ENCODE measurements at places on chromosomes 16 and 17. TPM values are rescaled to one million over a fixed set of nuclear protein-coding genes. Genes with fewer than 3 reads are reported as not detected.

GRCh38 chr17:39209317-39210092 is 9.4 kb downstream of the RPL19 start:
- peak; percentile 51 for DNase-seq

DNA sequence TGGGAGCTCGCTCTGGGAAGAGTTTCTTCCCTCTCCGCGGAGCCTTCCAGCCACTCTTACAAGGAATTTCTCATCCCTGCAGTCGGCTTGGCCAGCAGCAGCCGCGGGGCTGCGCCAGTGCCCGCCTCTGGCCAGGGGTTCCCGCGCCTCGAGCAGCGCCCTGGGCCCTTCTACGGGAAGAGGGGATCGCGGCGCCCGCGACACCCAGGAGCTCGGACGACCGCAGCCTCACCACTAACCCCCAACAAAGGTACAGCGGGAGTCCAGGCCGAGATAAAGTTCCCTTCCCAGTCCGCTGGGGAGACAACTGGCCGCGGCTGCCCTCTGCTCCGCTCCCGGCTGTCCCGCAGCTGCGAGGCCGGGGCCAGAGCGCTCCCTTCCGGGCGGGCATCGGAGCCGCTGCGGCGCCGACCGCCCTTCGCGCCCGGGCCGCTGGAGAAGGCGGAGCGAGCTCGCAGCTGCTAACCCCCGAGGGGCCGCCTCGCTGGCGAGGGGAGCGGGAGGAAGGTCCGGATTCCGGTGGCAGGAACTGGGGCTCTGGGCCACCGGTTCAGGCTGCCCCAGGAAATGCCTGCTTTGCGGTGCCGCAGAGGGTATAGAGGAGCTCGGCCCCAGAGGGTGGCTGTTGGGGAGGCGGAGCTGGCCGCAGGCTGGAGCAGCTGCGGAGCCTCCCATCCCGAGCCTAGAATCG is 3.6 kb upstream of the HS3ST3B1 start:
- DNase-seq = peak; percentile 48

DNA sequence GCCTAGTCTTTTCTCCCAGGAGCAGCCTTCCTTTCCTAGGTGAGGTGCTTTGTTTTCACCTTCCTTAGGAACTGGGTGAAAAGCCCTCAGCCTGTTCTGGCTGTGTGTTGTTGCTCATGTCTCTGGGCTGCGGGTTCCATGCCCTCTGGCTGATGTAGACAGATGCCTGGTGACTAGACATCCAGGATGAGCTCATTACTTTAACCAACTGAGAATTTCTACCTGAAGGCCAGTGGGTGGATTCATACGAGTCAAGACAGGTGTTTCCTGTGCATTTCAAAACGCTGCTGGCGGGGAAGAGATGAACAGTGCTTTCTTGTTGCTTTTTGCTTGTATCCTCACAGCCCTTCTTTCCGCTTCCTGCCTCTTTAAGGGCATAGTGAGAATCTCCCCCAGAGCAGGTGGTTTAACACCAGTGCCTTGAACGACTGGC is 22.3 kb downstream of the SAP30BP start:
- peak; percentile 64 for DNase-seq

DNA sequence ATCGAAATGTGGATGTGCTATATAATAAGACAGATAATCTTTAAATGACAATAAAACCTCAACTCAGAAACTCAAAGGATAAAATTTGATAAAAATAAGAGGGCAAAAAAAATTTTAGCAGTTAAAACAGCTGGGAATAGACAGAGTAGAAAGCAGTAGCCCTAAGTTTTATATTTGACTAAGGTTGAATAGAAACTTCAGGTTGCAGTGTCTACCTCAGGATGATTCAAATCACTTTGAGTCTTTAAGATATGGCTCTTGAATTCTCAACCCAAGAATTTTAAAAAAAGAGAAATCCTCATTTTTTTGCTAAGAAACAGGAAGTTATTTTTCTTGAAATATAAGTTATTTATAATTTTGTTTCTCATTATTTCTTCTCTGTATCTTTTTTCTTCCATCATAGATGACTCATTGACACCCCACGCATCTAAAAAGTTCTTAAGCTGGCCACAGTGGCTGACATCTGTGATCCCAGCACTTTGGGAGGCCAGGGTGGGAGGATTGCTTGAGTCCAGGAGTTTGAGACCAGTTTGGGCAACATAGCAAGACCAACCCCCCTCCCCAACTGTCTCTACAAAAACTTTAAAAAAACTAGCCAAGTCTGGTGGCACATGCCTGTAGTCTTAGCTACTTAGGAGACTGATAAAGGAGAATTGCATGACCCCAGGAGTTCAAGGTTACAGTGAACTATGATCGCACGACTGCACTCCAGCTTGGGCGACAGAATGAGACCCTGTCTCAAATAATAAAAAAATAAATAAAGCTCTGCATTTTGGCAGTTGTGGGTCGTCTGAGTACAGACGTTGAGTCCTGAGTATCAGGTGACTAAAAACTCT is 23.9 kb downstream of the NFAT5 start:
- no peak for DNase-seq

The USH1G gene
- not detected for total RNA-seq

- peak; percentile 76 for DNase-seq
These were observed 24.0 kb downstream of the SPNS2 start for GRCh38 chr17:4522661-4523060.

DNA sequence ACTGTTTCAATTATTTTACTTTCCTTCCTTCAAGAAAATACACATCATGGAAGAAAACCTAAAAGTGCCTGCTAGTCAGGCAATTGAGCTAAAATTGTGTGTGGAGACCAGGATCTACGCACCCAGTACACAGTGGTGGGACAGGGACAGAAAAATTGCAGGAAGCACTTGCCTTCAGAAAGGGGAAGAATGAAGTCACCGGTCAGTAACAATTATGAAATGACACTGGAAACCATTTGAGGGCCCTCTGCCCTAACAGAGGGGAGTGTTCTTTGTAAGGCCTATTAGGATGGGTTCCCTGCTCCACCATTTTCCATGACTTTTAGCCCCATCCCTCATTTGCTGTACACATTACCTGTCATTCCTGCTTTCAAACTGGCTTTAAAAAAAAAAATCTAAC is 4.5 kb upstream of the PHAF1 start:
- DNase-seq = no peak

The B3GNT9 gene
- 3.5 TPM for total RNA-seq

GRCh38 chr17:8892338-8892690 is 24.8 kb upstream of the PIK3R6 start:
- no peak for DNase-seq

DNA sequence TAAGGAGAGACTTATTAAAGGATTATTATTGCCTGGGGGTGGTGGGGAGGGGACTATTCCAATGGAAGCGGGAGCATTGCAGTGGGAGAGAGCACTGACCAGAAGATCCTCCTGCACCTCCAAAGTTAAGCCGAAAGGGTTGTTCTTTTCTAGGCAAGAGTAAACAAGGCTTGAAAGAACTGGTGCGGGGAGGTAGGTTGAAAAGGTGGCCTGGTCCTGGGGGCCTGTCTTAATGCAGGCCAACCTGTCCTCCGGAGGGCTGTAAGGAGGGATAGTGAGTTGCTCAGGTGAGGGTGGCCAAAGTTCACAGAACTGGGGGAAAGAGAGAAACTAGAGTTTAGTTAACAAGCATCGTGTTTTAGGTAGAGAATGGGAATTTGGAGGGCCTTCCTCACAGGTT is 65.3 kb downstream of the RAB11FIP4 start:
- DNase-seq = no peak

- no peak for DNase-seq
These were observed 1.5 kb upstream of the NQO1 start for GRCh38 chr16:69727916-69728270.

GRCh38 chr17:9788601-9789000 is 2.8 kb downstream of the DHRS7C start:
- no peak for DNase-seq

The CD300A gene
- not detected for total RNA-seq

GRCh38 chr17:45790296-45790922 is 6.3 kb downstream of the CRHR1 start:
- DNase-seq = no peak

The ZDHHC1 gene
- total RNA-seq = 3.7 TPM

DNA sequence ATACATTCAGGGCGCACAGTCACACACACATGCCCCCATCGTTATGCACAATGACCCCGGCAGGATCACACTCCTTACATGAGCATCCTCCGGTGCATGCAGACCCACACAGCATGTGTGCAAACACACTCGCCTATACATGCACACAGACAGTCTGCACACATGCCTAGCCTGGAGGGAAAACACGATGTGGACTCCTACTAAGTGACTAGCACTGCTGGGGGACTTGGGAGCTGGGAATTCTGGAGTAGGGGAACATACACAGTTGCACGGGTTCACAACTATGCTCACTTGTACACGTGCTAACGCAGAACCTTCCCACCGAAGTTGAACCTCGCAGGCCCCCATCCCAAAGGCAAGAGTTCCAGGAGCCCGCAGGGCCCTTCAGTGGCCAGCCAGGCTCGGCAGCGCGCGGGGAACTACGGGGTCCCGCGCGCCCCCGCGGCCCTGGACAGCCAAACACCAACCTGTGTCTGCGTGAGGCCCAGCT is 2.0 kb downstream of the DLX3 start:
- DNase-seq = no peak

GRCh38 chr16:85248342-85248741 is 136.1 kb upstream of the CIBAR2 start:
- no peak for DNase-seq

DNA sequence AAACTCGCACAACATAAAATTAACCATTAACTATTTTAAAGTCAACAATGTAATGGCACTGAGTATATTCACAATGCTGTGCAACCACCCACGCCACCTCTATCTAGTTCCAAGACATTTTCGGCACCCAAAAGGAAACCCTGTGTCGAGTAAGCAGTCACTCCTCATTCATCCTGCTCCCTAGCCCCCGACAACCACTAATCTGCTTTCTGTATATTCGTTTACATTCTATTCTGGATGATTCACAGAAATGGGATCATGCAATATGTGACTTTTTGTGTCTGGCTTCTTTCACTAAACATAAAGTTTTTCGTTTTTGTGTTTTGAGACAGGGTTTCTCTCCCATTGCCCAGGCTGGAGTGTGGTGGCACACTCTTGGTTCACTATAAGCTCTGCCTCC is 42.2 kb upstream of the HAPSTR1 start:
- no peak for DNase-seq

The SCARF1 gene
- total RNA-seq = 172 TPM

DNA sequence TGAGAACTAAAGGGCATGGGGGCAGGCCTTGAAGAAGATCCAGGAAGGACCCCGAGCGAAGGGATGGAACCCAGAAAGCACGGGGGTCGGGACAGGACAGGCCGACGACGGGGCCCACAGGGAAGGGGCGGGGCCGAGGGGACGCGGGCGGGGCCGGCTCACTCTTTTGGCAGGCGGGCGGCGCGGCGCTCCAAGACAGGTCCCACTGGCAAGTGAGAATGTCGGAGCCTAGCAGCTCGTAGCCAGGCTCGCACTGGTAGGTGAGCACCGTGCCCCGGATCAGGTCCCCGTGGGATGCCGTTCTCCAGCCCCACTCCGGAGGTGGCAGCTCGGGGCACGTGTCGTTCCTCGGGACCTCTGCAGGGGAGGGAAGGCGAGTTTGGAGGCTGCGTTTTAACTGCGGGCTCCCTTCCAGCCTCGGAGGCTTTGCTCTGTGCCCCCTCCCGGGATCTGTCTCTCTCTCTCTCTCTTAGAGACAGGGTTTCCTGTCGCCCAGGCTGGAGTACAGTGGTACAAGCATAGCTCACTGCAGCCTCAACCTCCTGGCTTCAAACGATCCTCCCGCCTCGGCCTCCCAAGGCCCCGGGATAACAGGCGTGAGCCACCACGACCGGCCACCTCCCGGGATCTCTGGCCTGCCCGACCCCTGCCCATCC is 13.7 kb upstream of the CDIPT start:
- no peak for DNase-seq

GRCh38 chr16:87076950-87077749 is 240.0 kb downstream of the C16orf95 start:
- DNase-seq = peak; percentile 93

DNA sequence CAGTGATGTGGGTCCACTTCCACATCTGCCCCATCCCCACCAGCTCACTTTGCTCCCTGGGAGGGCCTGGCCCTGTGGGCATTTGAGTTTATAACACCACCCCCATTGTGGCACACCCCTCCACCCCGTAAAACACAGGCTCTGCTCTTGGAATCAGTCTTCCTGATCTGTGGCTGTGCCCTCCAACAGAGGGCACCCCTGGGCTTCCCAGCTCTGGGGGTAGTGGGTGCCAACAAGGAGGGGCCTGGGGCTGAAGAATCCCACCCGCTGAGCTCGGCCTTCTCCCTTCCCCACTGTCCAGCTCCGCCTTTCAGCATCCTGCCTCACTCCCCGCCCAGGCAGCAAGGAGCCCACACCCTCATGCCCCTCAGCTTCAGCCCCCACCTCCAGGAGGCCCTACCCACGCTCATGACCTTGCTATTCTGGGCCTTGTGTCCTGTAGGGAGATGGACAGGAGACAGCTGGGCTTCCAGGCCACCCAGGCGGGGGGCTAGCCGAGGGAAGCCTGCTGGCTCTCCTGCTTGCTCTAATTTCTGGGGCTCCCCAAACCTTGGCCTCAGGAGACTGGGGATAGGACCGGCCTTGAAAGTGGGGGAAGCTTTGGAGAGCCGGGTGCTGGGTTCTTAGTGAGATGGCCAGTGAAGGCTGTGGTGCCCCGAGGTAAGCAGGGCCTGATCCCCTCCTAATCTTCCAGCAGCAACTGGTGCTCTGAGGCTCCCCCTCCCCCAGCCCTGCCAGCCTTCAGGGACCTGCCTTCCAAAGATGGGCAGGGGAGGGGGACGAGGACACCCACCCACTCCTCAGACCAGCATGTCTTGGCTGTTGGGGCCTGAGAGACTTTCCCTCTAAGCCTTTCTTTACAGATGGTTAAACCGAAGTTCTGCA is 2.9 kb upstream of the ATP2A1 start:
- no peak for DNase-seq

GRCh38 chr16:53429221-53429943 is 4.9 kb upstream of the RBL2 start:
- no peak for DNase-seq

DNA sequence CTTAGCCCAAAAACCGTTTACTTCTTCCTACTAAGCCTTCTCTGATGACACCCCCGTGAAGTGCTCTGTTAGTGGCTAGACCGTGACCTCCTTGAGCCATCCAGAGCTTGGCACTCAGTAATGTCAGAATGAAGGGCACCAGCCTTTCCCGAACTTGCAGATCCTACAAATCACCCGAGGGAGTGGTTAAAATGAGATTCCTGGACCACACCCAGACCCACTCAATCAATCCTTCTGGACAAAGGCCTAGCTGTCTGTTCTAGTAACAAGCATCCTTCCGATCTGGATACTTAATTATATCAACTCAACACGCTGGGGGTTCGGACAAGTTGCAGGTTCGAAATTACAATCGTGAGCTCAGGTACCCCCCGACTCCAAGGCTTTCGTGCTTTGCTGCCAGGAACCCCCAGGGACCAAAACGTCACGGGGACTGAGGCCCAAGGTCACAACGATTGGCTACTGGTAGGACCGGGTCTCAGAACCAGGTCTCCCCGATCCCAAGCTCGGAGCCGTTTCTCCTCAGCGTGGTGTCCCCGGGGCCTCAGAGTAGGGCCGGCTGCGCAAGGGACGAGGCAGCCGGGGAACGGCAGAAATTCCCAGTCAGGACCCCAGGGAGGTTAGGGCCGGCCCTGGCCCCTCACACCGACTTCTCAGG is 527 bp downstream of the CIAPIN1 start:
- DNase-seq = peak; percentile 64

All from dermis blood vessel endothelial cell (primary cell).